ENCODE measurements at places on chromosomes 12 and 14.
A peak's percentile ranks its signal among the peaks of the same experiment; 100 is the strongest.

DNA sequence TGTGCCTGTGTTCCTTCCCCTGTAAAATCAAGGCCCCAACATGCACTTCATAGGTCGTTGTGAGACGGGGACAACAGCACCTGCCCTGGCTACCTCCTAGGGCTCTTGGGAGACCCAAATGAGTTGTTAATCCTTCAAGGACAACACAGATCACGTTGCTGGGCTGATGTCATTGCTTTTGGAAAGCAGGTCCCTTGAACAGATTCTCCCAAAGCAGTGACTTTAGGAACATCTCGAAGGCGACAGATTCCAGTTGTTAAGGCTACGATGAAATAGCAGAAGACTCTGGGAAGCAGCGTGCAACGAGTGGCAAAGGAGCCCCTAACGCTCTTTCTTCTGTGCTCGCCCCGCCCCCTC is 26.2 kb upstream of the MAP1LC3B2 start:
- DNase-seq = no peak

DNA sequence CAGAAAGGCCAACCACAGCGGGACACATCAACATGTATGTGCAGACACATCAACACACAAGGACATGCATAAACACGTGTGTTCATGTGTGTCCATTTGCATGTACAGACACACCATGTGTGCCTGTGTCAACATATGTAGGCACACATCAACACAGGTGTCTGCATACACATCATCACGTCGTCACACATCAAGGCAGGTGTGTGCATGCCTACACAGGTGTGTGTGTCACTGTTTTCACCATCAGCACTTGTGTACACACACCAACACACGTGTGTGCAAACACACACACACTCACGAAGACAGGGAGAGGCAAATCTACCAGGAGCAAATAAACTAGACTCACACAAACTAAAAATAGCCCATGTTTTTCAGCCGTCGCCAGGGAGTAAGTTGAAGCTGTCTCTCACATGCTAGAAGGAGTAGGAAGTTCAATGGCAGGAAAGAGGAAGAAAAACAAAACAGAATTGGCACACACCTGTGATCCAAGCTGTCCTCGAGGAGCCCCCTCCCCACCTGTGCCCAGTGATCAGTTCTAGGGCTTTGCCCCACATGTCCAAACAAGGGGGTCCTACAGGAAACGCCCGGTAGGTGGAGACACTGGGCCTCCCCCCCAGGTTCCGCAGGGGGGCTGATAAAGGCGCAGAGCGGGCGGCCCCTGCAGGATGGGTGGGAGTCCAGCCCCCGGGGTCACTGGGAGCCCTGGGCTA is 7.4 kb downstream of the SCARB1 start:
- no peak for DNase-seq

DNA sequence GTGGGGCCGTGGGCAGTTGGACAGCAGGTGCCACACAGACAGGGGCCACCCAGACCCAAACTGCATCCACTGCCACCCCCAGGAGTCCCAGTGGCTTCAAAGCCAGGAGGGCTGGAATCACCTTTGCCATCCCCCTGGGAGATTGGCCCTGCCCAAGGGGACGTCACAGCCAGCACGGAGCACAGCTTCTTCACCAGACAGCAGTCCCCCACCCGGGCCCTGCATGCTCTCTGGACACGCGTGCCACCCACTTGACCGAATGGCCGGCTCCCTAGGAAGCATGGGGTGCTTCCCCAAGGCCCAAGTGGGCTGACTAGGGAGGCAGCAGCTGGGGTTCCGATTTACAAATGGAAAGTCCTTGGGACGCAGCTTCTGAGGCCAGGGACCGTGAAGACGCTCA is 17.3 kb downstream of the DHX37 start:
- no peak for DNase-seq

- no peak for DNase-seq
Observed at GRCh38 chr12:30828686-30829085, 73.9 kb upstream of the CAPRIN2 start.

DNA sequence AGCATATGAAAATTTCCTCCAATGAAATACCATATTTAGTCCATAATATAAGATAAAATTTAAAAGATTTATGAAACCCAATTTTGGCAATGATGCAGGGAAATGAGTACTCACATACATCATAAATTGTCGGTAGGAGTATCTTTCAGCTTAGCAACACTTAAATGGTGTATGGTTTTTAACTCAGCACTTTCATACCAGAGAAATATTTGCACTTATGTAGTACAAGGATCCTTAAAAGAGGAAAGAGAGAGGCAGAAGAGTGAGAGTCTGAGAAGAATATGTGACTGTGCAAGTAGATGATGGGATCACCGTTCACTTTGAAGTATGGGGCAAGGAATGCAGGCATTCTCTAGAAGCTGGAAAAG is 379.3 kb upstream of the DCN start:
- DNase-seq = no peak

- peak; percentile 63 for DNase-seq
Observed at GRCh38 chr12:71551529-71551928, 111.9 kb downstream of the LGR5 start.

GRCh38 chr12:25817166-25817565 is 141.3 kb upstream of the RASSF8 start:
- no peak for DNase-seq

- no peak for DNase-seq
Observed at GRCh38 chr12:104365921-104366410, 62.4 kb downstream of the EID3 start.

- no peak for DNase-seq
Observed at GRCh38 chr14:67820428-67820971, 921 bp downstream of the RAD51B start.

Data from midbrain (tissue), 1 donor.